ENCODE measurements at places on chromosomes 13 and 19.

DNA sequence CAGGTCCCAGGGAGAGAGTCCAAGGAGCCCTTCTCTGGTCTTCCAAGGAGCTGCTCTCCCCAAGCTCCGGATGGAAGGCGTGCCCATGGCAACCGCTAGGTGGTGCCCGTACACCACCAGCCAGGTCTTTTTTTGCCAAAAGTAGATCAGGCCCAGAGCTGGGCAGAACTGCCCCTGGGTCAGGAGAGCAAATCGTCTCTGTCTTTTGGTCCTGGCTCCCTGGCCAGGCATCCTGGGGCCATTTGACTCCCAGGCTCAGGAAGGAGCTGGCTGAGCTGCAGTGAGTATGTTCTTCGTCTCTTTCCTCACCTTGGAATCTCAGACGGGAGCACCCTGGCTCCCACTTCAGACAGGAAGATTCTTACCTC, 24.6 kb upstream of the BCL3 start:
- DNase-seq, result peak; percentile 76

- DNase-seq, result no peak
Observed at GRCh38 chr19:19119325-19120237, 18.7 kb downstream of the TMEM161A start.

GRCh38 chr13:28412981-28413380, 81.9 kb downstream of the FLT1 start:
- no peak for DNase-seq

GRCh38 chr13:94711561-94712286, 621 bp downstream of the SOX21 start:
- no peak for DNase-seq

DNA sequence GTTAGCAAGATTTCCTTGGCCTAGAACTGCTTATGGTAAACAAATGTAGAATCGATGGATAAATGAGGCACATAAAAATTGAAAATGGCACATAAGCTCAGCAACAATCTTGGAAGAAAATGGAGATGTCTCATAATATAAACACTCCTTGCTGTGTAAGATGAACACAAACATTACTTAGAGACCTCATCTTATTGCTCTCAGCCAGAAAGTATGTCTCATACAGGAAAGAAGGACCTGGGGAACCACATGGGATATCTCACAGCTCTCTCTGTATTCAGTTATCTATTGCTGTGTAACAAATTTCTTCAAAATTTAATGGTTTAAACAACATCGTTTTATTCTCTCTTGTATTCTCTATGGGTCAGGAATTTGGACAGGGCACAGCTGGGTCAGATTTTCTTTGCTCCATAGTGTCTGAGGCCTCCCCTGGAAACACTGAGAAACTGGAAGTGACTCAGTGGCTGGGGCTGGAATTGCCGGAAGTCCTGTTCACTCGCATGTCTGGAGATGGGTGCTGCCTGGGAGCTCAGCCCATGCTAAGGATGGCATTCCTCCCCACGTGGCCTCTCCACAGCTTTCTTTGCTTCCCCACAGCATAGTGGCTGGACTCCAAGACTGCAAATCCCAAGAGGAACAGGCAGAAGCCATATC, 105.1 kb downstream of the NUFIP1 start:
- DNase-seq, result no peak

- DNase-seq, result no peak
Observed at GRCh38 chr19:18832306-18833140, 764 bp downstream of the UPF1 start.

GRCh38 chr13:33577007-33577406, 240.9 kb upstream of the RFC3 start:
- no peak for DNase-seq

DNA sequence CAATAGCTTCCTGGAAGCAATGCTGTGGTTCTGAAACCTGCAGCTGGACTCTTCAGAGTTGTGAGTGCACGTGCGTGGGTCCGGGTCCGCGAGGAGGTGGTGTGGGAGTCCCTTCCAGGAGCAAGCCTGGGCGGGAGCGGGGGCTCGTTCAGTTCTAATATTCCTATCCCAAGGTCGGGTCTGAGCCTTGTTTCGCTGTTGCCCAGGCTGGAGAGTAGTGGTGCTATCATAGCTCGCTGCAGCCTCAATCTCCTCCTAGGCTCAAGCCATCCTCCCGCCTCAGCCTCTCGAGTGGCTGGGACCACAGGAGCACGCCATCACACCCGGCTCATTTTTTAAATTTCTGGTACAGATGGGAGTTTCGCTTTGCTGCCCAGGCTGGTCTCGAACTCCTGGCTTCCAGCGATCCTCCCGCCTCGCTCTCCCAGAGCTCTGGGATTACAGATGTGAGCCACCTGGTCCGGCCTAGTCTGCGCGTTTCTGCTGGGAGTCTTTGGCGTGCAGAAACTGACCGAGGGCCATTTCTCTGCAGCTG, 625 bp downstream of the ZFP82 start:
- DNase-seq, result no peak

DNA sequence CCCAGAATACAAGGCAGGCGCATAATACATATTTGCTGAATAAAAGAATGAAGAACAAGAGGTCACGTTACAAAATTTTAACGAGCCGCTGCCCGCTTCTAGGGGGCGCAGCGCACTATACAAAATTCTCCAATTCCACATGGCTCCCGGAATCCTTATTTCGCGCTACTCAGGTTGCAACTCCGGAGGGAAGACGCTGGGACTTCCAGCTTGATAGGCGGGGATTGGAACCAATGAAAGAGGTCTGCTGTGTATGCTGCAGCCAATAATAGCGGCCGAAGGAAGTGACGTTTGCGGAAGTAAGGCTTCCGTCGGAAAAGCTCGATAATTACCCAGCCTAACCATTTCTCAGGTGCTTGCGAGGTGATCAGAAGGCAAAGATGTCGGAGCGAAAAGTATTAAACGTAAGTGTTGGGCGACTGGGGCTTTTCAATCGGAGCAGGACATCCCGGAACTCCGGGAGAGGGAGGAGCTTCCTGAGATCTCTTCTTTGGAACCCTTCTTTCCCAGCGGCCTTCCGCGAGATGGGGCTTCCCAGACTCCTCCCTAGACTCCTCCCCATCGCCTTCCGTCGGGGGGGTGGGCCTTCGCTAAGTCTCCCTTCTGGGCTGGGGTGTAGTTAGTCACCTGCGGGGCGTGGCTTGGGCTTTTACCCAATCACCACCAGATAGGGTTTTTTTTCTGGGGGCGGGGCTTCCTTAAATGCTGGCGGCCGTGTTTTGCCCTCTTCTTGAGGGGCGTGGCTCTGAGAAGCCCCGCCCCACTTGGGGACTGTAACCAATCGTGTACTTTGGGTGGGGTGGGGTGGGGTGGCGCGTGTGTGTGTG, at the start of gene YJU2:
TSS of gene YJU2 (plus strand) at position 314 of the 827 bp plus-strand sequence. CDS start at position 381, 67 bp downstream.
- peak; percentile 99 for DNase-seq

DNA sequence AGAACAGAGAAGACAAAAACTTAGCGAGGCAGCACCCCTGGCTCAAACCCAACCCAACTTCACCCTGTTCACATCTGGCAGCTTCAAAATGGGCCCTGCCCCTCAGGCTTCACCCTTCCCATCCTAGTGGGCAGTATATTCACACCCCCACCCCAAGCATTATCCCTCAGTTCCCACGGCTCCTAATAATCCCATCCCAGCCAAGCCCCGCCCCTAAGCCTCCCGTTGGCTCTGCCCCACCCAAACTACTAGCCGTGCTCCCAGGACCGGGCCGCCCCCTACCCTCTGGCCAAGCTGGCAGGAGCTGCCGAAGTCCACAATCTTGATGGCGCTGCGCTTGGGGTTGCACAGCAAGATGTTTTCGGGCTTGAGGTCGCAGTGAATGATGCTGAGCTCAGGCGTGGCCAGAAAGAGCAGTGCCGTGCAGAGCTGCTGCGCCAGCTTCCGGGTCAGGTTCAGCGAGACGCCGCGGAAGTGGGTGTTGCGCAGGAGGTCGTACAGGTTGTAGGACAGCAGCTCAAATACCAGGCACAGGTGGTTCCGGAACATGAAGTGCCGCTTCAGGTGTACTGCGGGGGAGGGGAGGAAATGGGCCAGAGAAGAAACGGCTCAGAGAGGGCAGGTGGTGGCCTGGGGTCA, 5.8 kb downstream of the DYRK1B start:
- DNase-seq, result no peak

- DNase-seq, result peak; percentile 72
Observed at GRCh38 chr19:19366434-19367396, 38.8 kb upstream of the GATAD2A start.

Data from CD4-positive, alpha-beta T cell (primary cell).